ENCODE measurements at places on chromosomes 11 and 22. TPM values are rescaled to one million over a fixed set of nuclear protein-coding genes. Genes with fewer than 3 reads are reported as not detected.

Gene ZDHHC13
- 22.9 TPM for total RNA-seq

Gene C11orf42
- total RNA-seq = not detected

Gene TRIM51
- total RNA-seq = not detected

Gene OR6T1
- not detected for total RNA-seq

Gene CSNK2A3
- 1.1 TPM for total RNA-seq

Gene SUSD2
- total RNA-seq = 8.6 TPM

Gene OR5AN1
- not detected for total RNA-seq

Gene CARD18
- total RNA-seq = not detected

Measured in uterine smooth muscle cell (primary cell).